Activated T-cell treated with anti-CD3 and anti-CD28 coated beads, Interleukin-2, amount 50 U/mL, for 1 hour (primary cell): ENCODE measurements at places on chromosomes 7 and 10.

GRCh38 chr10:96570983-96571964 lies 15.5 kb downstream of the TM9SF3 start:
- DNase-seq = no peak

DNA sequence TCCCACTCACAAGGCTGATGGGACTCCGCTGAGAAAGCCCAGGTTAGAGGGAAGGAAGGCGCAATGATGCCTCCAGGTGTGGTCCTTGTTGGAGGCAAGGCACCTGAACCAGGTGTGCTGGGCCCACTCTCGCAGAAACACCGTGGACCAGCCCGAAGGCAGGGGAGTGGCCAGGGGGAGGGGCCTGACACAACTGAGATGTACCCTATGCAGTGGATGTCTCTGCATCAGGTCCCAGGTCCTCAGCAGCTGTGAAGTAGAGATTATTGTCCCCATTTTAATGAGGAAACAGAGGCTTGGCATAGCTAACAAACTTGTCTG lies 32.0 kb downstream of the GBX1 start:
- no peak for DNase-seq

GRCh38 chr10:63209705-63210104 lies 76.6 kb downstream of the NRBF2 start:
- no peak for DNase-seq

DNA sequence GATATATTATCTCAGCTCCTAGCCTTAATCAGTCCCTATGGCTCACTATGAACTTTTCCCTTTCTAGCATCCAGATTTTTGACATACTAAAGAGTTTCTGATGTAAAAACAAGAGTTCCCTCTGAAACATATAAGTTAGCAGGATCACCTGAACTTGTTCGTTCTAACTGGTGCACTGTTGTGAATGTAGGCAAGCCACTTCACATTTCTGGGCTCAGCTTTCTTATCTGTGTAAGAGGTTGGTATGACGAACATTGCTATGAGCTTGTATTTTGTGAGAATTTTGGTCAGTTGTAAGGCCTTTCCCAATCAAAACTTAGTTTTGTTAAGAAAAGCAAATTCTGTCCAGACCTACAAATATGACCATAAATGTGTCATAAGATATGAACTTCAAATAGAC lies 46.1 kb downstream of the MAGI2 start:
- DNase-seq = no peak

GRCh38 chr10:24716295-24716694 lies 7.4 kb downstream of the ARHGAP21 start:
- DNase-seq = no peak

DNA sequence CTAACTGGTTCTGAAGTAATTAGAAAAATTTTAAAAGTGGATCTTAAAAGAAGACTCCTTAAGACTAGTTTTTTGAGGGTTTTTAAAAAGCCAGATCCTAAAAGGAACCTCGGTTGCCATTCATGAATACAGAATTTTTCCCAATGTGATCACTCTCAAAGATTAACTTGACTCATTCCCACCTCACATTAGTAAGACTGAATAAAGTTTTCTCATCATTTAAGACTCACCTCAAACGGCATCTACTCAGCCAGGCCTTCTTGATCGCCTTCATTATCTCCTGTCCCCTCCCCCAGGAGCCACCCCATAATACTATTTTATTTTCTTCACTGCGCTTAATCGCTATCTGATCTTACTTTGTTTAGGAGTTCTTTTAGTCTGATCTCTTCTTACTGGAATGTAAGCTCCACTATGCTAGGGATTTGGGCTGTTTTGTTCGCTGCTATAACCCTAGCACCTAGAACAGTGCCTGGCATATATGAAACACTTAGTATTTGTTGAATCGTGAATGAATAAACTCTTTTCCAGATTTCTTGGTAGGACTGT lies 55.9 kb upstream of the PCGF5 start:
- no peak for DNase-seq

DNA sequence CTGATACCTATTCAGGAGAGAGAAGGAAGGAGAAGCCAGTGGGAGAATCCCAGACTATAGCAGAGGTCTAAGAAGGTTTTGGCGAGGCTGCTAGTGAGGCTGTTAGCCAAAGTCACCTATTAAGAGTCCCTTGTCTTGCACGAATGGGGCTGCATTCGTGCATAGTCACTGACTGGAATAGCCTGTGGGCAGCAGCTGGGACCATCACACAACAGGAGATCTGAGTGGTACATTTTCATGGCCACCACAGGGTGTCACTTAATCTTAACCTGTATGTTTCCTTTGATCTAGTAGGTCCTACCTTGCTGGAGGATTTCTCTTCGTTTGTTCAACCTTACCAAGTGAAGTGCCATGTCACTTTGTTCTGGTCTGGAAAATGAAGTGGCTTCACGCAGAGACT lies 319.9 kb downstream of the BMPER start:
- no peak for DNase-seq

GRCh38 chr7:85239109-85239508 lies 52.3 kb upstream of the SEMA3D start:
- DNase-seq = no peak

DNA sequence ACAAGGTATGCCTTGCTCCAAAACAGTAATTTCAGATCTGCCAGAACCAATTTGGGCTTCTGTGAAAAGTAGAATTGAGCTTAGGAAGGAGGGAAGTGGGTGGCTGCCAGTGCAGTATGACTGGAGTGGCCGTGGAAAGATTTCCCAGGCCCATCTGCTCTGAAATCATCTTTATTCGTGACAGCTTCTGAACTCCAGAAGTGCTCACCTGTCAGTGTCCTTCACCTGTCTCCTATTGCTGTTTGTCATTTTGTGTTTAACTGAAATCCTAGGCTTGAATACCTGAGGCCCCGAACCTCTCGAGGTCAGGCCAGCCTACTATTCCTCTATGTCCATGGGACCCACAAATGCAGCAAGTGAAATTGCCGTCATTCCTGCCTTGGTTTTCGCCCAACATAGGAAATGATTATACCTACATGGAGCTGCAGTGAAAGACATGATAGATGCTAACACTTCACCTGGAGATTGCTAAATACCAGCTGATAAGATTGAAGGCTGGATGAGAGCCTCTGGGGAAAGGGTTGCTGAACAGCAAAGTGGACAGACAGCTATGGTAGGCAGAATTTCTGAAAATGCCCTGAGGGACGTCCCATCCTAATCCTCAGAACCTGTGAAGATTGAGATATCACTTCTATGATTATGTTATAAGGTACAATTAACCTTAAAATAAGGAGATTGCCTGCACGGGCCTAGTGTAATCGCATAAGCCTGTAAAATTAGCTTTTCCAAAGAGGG lies 82.1 kb downstream of the C1GALT1 start:
- no peak for DNase-seq

DNA sequence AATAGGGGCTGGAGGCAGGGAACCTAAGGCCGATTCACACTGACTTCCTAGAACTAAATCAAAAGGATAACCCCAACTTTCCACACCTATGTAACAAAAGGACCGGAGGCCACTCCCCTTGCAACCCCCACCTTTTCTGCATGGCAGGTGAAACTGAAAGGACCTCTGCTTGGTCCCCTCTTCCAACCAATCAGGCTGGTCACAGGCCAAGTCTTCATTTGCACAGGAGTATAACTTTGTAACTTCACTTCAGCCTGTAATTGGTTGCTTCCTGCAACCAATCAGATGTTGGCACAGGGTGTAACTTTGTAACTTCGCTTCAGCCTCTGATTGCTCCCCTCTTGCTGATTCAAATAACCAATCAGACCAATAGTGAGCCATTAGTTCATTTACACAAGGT lies 190.0 kb downstream of the FAM107B start:
- no peak for DNase-seq

DNA sequence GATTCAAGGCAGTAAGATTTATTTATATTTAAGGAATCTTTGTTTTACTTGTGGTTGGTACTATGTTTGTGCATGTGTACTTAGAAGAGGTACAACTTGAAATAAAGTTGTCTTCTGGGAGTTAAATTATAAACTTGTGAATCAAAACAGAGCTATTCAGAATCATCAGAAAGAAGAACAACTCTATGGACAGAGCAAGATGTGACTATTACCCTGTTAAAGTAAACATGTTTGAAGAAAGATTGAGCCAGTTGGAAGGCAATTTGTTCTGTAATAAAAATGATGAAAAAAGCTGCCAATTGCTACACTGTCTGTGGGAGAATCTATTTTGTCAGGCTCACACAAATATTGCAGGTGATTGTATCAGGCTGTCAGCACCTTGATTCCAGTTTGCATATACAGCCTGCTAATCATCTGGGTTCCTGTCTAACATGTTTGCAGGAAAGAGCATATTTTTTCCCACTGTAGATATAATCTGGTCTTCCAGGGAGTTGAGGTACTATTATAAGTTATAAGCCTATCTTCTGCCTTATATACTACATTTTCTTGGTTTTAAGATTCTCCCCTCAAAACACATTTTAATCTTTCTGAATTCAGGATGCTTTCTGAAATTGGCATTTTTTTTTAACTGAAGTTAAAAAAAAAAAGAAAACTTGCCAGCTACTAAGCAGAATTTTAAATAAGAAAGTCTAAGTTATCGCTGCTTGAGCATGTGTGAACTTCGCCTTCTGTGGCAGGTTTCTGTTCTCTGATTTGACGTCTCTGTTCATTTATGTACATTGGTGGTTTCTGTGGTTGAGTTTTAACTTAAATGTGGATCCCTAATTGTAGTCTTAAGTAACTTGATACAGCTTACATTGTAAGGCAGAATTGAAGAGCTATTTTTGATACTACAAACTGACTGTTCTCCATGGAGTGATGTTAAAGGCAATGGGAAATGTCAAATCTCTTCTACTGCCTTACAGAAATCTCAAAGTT lies 46.0 kb downstream of the ZNRF2 start:
- no peak for DNase-seq

DNA sequence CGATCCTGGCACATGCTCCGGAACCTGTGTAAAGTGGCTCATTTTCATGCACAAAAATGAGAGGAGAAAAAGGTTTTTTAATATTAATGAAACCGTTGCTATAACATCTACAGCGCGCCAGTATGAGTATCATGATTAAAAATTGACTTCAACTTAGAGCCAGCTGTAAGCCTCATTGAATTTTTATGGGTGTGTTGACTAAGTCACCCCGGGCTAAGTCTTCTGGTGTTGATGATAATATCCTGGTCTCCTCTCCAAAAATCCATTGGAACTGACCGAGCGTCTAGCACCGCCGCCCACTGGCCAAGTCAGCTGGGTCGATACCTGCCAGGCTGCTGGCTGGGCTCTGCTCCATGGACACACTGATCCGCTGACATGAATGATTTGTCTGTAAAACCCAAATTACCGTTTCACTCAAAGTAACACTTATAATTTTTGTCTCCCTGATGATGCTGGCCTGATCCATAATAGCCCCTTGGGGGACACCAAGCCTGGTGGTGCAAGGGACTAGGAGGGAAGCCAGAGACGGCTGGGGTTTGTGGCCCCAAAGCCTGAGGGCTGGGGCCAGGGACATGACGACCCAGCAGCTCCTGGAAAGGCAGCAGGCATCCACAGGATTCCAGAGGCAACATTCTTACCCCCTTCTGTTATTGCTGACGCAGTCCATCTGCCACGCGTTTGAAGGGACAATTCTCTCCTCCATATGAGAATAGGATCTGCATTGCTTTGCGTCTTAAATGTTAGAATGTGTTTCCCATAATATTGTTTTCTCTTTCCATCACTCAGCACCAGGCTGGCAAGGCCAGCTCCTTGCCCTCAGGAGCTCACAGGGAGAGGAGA lies 131.0 kb upstream of the PPP2R2D start:
- DNase-seq = no peak

DNA sequence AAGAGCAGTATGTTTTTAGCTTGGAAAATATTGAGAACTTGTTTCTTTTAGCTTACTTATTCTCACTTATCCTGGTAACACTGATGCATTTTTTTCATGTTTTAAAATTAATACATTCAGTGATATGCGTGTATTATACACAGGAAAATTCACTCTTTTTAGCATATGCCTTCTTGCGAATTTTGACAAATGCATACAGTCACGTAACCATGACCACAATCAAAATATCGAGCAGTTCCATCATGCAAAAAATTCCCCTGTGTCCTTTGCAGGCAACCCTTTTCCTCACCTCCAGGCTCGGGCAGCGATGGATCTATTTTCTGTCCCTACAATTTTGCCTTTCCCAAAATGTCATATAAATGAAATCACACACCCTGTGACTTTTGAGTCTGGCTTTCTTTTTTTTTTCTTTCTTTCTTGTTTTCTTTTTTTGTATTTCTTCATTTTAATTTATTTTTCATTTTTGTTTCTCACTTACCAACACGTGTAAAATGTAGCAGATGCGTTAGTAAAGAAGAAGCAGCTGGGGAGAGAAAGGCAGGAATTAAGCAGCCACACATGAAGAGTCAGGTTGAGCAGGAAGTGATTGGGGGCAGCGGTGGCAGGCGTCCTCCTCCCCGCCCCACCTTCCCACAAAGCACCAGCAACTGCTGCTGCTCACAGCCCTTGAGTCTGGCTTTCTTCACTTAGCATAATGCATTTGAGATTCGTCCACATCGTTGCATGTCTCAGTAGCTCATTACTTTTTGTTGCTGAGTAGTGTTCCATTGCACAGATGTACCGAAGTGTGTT lies 29.9 kb downstream of the ADRB1 start:
- no peak for DNase-seq

GRCh38 chr7:135971366-135971725 lies 5.8 kb downstream of the MTPN start:
- DNase-seq = no peak

- no peak for DNase-seq
Observed at GRCh38 chr10:98134117-98134430, 383 bp upstream of the R3HCC1L start.

DNA sequence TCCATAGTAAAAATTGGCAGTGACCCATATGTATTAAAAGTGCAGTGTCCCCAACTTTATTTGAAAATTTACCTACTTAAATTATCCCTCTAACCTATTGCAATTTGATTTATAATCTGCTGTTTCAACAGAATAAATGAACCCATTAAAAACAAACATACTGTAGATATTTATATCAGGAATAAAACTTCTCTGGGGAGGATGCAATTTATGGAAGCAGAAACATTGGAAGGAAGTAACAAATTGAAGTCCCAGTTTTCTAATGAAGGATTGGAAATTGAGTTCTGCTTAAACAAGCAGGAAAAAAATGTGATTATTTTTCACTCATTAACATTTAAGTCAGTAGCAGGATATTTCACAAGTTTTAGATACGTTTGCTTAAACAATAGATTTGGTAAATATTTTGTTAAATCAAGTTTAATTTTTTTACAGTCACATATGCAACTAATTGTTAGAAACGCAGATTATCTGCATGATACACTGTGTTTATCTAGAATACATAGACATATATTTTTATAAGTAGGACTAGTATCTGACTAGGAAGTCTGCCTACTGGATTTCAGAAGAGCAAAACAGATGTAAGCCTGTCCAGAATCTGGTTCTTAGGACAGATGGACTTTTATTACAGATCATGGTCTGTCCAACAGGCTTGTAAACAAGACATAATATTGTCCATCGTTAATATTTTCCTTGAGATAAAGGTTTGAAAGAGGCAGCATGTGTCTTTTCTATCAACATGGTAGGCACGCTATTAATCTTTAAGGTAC lies 5.3 kb downstream of the AGMO start:
- no peak for DNase-seq

DNA sequence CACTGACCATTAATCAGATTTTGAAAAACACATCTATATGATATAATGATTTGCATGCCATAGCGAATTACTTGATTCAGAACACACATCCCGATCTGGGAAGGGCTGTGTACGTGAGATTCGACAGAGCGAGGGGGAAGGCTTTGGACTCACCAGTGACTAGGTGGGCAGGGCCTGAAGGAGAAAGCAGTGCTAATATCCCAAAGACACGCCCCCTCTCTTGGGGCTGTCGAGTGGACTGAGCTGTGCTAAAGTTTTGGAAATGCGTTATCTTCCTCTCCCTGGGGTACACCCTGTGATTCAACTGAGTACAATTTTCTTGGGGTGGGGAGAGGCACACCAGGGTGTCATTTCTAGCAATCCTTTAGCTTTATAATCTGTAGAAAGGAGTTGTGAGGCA lies 1.8 kb downstream of the LRRC17 start:
- no peak for DNase-seq
